SK-MEL-5 (cell line): ENCODE measurements at places on chromosomes 7 and 10.
A peak's percentile ranks its signal among the peaks of the same experiment; 100 is the strongest.

DNA sequence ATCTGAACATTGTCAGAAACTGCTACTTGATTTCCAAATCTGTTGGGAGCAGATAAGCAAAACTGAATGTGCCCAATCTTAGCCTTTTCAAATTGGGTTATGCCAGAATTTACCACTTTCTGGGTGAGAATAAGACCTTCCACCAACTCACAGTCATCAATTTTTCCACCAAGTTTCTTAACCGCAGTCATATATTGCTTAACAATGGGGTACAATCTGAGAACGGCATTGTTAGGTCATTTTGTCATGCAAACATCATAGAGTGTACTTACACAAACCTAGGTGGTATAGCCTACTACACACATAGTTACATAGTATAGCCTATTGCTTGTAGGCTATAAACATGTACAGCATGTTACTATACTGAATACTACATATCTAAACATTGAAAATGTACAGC is 16.0 kb downstream of the MRPS33 start:
- no peak for DNase-seq

- peak; percentile 98 for DNase-seq
Measured at GRCh38 chr7:134174795-134175261, 47.7 kb downstream of the LRGUK start.

DNA sequence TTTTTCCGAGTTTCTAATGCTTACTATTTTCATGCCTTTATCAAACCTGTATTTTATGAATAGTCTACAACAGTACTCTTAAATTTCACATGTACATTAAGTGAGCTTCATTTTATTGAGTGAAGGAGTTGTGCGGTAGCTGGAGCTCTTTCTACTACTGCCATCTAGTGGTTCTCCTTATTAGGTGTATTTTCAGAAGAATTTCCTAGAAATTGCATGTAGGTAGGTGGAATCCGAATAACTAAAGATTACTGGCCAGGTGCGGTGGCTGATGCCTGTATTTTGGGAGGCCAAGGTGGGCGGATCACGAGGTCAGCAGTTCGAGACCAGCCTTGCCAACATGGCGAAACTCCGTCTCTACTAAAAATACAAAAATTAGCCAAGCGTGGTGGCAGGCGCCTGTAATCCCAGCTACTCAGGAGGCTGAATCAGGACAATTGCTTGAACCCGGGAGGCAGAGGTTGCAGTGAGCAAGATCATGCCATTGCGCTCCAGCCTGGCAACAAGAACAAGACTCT is 38.3 kb downstream of the LRRC72 start:
- peak; percentile 77 for DNase-seq

DNA sequence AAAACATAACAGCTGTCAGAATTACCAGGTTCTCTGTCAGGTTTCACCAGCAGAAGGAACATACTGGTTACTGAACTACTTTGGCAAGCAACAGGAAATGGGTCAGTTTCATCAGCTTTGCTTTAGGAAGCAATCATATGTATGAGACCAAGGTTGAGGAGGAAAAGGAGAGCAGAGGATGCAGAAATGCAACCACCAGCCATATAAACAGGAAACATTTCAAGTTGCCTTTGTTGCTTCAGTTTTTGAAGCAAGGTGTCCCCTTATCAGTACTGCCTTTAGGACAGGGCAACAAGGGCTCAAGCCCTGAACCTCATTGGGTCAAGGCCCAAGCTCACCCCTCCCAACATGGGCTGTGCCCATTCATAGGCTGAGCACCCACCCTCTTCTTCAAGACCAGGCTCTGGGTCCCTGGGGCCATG is 10.2 kb downstream of the HIPK2 start:
- DNase-seq: no peak
